ENCODE measurements at places on chromosomes 2 and 18.

GRCh38 chr2:20582600-20583221 is 68.2 kb downstream of the HS1BP3 start:
- no peak for DNase-seq

- no peak for DNase-seq
Observed at GRCh38 chr2:94994914-94995552, 30.5 kb upstream of the MAL start.

DNA sequence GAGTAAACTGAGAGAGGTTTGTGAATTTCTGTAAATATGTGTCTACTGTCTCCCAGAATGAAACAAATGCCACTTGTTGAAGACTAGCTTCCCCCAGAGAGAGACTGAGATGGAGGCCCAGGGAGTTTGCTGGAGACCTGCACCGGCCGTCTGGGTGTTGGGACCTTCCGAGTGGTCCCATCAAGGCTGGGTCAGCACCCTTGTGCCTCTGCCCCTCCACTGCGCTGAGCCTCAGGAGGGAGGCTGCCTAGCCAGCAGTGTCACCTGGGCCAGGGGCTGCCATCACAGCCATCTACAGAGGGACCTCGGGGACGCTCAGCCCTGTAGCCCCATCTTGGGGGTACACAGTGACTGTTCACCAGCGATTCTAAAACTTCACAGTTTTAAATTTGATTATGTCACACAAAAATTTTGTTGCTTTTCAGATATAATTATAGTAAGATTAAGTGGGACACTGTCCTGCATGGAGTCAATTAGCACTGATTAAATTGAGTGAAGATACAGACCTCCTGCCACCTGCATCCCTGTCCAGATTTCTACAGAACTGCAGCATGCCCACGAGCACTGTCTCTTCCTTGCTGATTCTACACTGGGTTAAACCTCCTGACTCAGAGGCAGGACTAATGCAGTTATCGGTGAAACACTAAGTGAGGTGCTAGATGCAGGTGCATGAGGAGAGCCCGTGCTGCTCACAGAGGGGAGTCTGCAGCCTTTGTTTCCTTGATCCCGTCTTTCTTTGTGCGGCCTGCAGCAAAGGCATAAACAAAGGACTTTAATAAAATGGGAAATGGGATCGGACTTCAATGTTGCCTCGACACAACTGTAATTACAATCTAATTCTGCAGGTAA is 50.5 kb downstream of the TMEM18 start:
- no peak for DNase-seq

- DNase-seq = no peak
Observed at GRCh38 chr2:67498931-67499330, 101.8 kb downstream of the ETAA1 start.

GRCh38 chr18:54043484-54044251 is 180.8 kb downstream of the MBD2 start:
- DNase-seq = no peak

DNA sequence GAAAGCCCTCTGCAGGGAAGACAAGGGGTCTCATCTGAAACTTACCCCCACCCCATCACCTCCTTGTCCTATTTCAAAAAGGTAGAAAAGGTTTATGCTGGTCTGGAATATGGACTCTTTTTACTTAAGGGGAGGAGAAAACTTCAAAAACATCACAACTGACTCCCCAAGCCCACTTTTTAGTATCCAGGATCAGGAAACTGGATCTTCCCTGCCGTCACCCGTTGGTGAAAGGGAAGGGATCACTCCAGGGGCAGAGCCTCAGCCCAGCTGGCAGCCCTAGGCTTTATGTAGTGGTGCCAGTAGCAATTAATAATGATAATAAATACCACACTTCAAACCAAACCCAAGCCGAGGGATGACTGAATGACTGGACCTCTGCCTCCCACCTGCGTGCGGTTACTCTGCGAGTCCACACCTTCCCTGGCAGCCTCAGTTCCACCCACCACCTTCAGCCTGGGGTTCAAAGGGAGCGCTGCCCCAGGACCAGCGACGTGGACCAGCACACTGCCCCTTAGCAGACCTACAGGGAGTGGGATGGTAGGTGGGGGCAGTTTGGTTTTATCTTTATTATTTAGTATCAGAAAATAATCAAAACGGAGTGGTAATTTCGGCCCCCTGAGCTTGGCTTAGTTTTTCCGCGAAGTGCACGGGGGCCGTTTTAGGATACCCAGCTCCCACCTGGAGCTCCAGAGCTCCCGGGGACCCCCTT is 4.9 kb upstream of the GATA6 start:
- no peak for DNase-seq

GRCh38 chr2:217729421-217730053 is 273.3 kb downstream of the TNS1 start:
- DNase-seq = peak; percentile 58

- no peak for DNase-seq
Observed at GRCh38 chr2:24919506-24920097, 435 bp downstream of the ADCY3 start.

GRCh38 chr18:55794288-55795052 is 206.5 kb upstream of the TCF4 start:
- DNase-seq = peak; percentile 48

DNA sequence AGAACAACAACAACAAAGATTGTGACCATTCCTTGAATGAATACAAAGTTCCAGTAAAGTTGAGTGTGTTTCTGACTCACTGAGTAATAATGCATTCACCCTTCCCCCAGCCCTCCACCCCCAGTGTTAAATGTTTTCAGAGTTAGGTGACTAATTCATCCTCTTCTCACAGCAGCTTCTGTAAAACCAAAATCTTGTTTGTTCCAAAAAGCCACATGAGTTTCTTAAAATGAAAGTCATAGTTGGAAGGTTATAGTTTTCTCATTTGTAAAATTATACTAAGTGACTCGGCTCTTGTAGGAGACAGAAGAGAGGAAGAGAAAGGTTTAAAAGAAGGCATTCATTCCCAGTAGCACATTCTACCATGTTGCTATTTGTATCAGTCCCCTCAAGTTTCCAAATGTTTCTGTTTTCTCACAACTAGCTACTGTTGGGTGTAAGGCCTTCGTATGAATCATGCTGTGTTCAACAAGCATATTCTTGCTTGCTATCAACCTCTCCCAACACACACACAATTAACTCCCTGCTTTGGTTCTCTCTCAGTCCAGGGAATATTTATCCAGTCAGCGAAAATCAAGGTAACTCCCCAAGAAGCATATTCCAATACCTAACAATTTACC is 75.3 kb downstream of the MBD2 start:
- DNase-seq = peak; percentile 97

DNA sequence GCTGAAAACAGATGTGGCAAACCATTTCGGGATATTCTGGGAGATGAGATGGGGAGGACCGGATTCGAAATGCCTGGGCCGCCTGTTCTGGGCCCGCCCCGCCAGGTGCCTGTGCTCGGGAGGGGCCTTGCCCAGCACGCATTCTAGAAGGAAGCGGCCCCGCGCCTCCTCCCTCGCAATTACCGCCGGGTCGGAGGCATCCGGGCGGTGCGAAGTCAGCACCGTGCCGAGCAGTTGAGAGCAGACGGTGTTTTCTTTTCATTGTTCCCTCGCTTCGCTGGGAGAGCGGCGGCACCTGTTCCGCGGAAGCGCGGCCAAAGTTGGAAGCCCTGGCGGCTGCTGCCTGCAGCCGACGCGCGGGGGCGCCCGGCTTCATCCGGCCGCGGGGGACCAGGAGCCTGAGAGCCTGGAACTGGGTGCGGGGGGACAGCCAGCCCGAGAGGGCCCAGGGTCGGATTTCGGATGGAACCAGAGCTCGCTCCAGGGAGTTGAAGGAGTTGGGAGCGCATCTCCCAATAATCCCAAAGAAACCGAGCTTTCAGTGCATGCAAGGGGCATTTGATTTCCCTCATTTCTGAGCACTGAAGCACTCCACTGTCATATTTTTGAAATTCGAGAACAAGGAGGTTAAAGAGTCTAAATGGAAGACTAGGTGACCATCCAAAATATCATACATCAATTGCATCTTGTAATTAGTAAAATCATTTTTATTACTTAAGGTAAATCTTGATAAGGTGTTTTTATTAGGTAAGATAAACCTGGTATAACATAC is 241.8 kb upstream of the RAB12 start:
- peak; percentile 7 for DNase-seq

- peak; percentile 68 for DNase-seq
Observed at GRCh38 chr2:217338306-217338916, 478.5 kb upstream of the TNP1 start.

DNA sequence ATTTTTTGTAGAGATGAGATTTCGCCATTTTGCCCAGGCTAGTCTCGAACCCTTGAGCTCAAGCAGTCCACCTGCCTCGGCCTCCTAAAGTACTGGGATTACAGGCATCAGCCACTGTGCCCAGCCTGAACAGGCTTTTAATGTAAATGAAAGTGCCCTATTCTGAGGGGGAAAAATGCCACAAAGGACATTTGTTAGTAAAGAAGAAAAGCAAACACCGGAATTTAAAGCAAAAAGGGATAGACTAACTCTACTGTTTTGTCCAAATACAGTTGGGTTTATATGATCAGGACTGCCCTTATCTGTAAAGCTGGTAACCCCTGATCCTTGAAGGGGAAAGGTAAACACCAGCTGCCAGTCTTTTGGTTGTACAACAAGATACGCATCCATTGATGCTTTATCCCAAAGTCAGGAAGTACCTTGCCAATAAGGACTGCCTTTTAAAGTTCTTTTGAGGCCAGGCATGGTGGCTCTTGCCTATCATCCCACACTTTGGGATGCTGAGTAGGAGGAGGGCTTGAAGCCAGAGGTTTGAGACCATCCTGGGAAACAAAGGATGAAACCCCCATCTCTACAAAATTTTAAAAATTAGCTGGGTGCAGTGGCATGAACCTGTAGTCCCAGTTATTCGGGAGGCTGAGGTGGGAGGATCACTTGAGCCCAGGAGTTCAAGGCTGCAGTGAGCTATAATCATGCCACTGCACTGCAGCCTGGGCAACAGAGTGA is 13.1 kb downstream of the CLEC4F start:
- DNase-seq = no peak

DNA sequence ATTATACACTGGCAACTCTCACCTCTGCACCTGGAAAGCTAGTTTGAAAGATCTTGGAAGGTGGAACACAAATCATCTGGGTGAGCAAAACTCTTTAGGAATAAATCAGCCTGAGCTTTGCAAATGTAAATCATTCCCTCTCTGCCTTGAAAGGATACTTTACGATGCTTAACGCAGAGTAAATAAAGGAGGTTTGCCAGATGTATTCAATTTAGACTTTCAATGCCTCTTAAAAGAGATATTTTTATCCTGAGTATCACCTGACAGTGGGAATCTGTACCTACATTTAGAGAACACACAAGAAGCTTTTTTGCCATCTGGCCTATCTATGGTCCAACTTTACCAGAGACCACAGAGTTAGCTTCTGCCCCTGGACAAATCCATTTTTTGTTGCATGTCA is 983.2 kb upstream of the CDH2 start:
- no peak for DNase-seq

- DNase-seq = no peak
Observed at GRCh38 chr2:3899536-3900155, 196.3 kb downstream of the DCDC2C start.

DNA sequence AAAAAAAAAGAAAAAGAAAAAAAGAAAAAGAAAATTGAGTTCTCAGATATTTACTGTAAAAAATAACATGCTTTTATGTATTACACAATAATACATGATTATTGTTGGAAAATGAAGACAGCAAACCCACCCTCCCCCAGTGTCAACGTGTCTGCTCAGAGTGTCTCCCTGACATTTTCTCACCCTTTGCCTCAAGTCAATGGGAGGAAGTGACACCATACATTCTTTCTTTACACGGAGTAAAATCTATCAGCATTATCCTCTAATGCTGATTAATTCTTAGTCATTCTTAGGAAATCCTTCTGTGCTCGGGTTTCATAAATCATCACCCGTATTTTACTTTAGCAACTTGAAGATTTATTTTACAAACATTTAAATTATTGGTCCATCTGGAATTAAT is 32.0 kb downstream of the CTAGE1 start:
- DNase-seq = peak; percentile 95

DNA sequence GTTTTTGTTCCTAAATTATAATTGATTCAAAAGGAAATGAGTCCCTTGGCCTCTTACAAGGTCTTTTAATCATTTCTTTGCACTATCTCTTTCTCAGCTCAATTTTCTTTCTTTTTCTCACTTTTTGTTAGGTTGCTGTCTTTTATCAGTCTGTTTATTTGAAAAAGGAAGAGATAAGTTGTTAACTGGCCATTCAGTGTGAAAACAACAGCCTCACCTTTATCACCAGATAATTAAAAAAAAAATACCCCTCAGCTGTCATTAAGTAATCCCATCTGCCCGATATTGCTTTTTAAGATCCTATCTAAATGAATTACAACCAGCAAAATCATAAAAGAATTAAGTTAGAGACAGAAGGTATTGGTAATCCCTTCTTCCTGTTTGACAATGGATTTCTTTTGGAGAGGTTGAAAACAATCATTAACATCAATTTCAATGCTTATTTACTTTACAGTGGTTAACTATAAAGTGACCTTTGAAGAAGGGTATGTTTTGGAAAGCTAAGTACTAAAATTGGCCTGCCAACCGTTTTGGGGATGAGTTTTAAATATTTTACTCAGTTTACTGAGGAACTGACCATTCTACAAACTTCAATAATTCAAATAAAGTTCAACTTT is 104.9 kb downstream of the TGIF1 start:
- no peak for DNase-seq

- no peak for DNase-seq
Observed at GRCh38 chr18:76824754-76825153, 2.4 kb downstream of the ZNF236 start.

- no peak for DNase-seq
Observed at GRCh38 chr2:219439506-219439905, 4.9 kb downstream of the SPEG start.

DNA sequence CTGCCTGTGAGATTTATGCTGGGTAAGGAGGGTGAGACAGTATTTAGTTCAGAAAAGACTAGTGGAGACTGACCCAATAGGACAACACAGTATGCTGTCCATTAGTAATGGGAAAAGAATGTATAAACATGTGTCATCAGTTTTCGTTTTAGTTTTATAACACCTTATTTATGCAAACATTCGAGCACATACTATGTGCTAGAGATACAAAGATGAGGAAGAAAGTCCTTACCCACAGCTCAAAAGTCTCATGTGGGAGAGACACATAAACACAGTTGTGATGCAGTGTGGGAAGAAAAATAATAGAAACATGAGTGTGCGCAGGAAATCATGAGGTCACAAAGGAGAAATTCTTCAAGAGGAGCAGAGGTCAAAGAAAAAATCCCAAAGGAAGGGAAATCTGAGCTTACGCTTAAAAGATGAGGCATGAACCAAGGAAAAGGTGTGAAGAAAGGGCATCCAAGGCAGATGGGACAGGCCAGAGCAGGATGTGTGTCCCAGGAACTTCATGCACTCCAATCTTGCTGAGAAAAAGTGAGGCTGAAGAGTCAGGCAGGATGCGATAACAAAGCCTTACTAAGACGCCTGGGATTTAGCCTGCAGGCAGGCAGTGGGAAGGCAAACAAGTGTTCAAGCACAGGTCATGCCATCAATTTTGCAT is 8.1 kb downstream of the METTL21A start:
- DNase-seq = peak; percentile 86

DNA sequence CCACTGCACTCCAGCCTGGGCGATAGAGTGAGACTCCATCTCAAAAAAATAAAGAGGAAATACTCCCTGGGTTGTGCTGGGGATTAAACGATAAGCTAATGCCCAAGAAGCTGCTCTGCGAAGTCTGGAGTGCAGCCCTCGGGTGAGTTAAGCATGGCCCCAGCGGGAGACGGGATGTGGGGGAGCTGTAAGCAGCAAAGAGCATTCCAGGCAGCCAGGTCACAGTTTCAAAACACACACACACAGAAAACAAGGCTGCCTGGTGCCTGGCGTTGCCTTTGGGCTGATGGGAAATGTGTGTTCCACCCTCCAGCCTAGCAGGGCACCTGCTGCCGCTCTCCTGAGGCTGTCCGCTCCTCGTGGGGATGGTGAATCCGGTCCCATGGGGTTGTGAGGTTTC is 24.1 kb downstream of the ODC1 start:
- DNase-seq = peak; percentile 96
